ENCODE measurements at places on chromosomes 1 and 21. TPM values are rescaled to one million over a fixed set of nuclear protein-coding genes. Genes with fewer than 3 reads are reported as not detected.
A peak's percentile ranks its signal among the peaks of the same experiment; 100 is the strongest.

- no peak overlapping the region for H3K4me3 ChIP-seq
- no peak overlapping the region for H3K27ac ChIP-seq
- H3K4me1 ChIP-seq, result peaks cover 2% of the 10 kb centered on the region
- H3K27me3 ChIP-seq, result no peaks in the 10 kb centered on the region
- H3K36me3 ChIP-seq, result no peaks in the 10 kb centered on the region
Measured at GRCh38 chr1:164524810-164525209, 34.2 kb upstream of the PBX1 start.

GRCh38 chr1:91784191-91784590, 101.8 kb downstream of the TGFBR3 start:
- H3K27me3 ChIP-seq, result no peaks in the 10 kb centered on the region
- no peak for DNase-seq
- H3K27ac ChIP-seq, result no peak overlapping the region
- peaks cover 48% of the 10 kb centered on the region for H3K4me1 ChIP-seq

DNA sequence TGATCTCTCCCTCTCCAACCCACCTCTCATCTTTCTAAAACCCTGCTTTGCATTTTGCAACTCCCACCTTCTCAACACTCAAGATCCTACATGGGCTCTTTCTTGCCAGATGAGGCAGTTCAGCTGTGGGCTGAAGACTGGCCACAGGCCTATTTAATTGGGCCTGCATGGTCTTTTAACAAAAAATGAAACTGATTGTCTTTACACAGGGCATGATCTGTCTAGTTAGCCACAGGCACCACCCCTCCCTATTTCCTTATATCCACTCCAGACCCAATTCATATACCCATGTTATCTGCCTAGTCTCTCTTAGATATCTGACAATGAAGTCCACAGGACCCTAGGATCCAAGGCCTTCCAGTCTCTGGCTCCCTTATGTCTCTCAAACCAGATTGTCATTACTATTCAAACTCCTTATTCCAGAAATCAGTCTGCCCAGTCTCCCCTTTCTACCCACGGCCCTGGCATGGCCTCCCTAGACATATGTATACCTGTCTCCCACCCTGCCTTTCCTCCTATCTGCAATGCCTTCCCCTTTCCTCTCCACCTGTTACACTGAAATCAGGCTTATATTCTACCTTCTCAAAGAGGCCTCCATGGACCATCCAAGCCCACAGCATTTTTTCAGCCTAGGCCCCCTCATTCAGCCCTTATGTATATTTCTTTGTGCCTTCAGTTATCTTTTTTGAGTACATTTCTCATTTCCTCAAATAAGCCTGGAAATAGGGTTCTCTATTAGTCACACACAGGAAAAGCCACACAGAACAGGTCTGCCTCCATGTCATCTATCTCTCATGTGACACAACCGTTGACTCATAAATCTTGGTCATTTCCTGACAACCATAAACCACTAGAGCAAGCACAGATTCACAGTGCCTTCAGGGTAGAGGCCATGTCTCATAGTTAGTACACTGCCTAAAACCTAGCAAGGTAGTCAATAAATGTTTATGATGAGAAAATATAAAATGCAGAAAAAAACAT, 39.0 kb downstream of the LPAR3 start:
- H3K4me3 ChIP-seq, result no peak overlapping the region
- DNase-seq, result no peak
- H3K27ac ChIP-seq, result peak overlapping the region; percentile 58
- peaks cover 17% of the 10 kb centered on the region for H3K4me1 ChIP-seq

- no peaks in the 10 kb centered on the region for H3K36me3 ChIP-seq
- H3K4me1 ChIP-seq, result peaks cover 13% of the 10 kb centered on the region
- no peak overlapping the region for H3K27ac ChIP-seq
- DNase-seq, result no peak
- H3K4me3 ChIP-seq, result no peak overlapping the region
Measured at GRCh38 chr1:83626603-83627002, 372.3 kb downstream of the TTLL7 start.

GRCh38 chr1:10546896-10547295, 72.1 kb downstream of the PEX14 start:
- no peak overlapping the region for H3K27ac ChIP-seq
- H3K27me3 ChIP-seq, result no peaks in the 10 kb centered on the region
- no peak for DNase-seq

- peak; percentile 94 for DNase-seq
- peak within 1 kb of the TSS; percentile 82 for H3K27ac ChIP-seq
- H3K4me3 ChIP-seq, result peak within 1 kb of the TSS; percentile 97
- H3K36me3 ChIP-seq, result no peaks in the 10 kb centered on the region
Measured at GRCh38 chr1:214602764-214603657, at the start of gene CENPF. TSS of gene CENPF (plus strand) at chr1:214603195. CDS start at chr1:214613755, 10,560 bp downstream.

GRCh38 chr1:29236712-29237128, 398 bp downstream of the PTPRU start:
- no peak for DNase-seq
- peak overlapping the region; percentile 94 for H3K4me3 ChIP-seq
- H3K27ac ChIP-seq, result peak overlapping the region; percentile 97
- no peaks in the 10 kb centered on the region for H3K36me3 ChIP-seq
- H3K4me1 ChIP-seq, result peaks cover 30% of the 10 kb centered on the region
- peaks cover 40% of the 10 kb centered on the region for H3K27me3 ChIP-seq

GRCh38 chr21:25639551-25640201, 618 bp downstream of the JAM2 start:
- H3K4me3 ChIP-seq, result peak overlapping the region; percentile 83
- H3K27me3 ChIP-seq, result peaks cover 65% of the 10 kb centered on the region
- H3K4me1 ChIP-seq, result peaks cover 18% of the 10 kb centered on the region

DNA sequence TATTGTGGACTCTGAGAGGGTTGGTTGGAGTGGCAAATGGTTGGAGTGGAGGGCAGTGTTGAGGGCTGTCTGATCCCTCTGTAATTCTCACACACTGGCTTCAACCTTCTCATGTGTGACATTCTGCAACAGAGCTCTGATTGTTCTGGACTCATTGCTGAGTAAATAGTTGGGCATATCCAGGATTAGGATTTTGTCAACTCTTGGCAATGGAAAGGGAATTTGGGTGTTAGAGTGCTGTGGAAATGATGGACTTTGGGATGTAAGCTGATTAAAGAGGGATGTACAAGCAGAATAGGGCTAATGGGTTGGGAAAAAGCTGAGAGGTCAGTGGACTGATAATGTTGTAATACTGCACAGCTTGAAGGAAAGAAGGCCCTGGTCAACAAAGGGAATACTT, 16.5 kb downstream of the TLCD4 start:
- H3K27ac ChIP-seq, result no peak overlapping the region
- no peaks in the 10 kb centered on the region for H3K27me3 ChIP-seq
- DNase-seq, result no peak
- no peak overlapping the region for H3K4me3 ChIP-seq

- DNase-seq, result no peak
- no peaks in the 10 kb centered on the region for H3K27me3 ChIP-seq
- H3K4me1 ChIP-seq, result peaks cover 23% of the 10 kb centered on the region
- no peak overlapping the region for H3K27ac ChIP-seq
- no peak overlapping the region for H3K4me3 ChIP-seq
- peaks cover 24% of the 10 kb centered on the region for H3K36me3 ChIP-seq
Measured at GRCh38 chr1:81820765-81821164, 20.0 kb downstream of the ADGRL2 start.

- no peaks in the 10 kb centered on the region for H3K4me1 ChIP-seq
- H3K27ac ChIP-seq, result peak overlapping the region; percentile 47
- no peaks in the 10 kb centered on the region for H3K27me3 ChIP-seq
- H3K4me3 ChIP-seq, result no peak overlapping the region
- H3K36me3 ChIP-seq, result peaks cover 27% of the 10 kb centered on the region
- DNase-seq, result no peak
Measured at GRCh38 chr1:44284184-44284583, 70.9 kb downstream of the ERI3 start.

- DNase-seq, result no peak
- no peak overlapping the region for H3K4me3 ChIP-seq
- no peaks in the 10 kb centered on the region for H3K36me3 ChIP-seq
- H3K27me3 ChIP-seq, result peaks cover 3% of the 10 kb centered on the region
- no peaks in the 10 kb centered on the region for H3K4me1 ChIP-seq
- H3K27ac ChIP-seq, result no peak overlapping the region
Measured at GRCh38 chr1:57672346-57673140, 248.7 kb upstream of the DAB1 start.

The GRIK3 gene
- 2.3 TPM for total RNA-seq
